NCI-H2107 (cell line): ENCODE measurements at places on chromosomes 16 and 17.

DNA sequence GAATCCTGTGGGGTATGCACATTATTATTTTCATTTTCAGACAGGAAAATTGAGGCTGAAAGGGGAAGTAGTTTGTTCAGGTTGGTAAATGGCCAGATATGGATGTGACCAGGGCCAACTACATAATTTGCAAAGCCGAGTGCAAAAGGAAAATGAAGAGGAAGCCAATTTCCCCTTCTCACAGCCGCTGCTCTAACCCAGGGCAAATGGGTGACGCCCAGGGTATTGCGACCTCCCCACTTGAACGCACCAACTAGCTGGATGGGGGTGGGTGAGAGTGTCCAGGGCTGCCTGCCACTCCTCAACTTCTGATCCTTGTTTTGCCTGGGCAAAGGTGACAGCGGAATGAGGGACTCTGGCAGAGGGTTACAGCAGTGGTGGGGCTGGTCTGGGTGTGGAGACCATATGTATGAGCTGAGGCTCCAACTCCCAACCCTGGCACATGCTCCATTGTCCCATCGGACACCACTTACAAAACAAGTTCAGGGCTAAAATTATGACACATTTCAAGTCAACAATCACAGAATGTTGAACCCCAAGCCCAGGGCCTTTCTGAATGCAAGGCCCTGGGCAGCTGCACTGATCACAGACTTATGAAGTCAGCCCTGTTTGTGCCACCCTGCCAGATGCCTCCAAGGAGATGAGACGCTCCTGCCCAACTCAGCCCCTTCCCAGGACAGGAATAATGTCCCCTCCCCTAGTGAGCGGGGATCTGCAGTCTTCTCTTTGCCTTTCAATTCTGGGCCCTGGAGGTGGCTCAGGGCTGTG, 1.7 kb downstream of the ANKRD40CL start:
- no peak for DNase-seq

DNA sequence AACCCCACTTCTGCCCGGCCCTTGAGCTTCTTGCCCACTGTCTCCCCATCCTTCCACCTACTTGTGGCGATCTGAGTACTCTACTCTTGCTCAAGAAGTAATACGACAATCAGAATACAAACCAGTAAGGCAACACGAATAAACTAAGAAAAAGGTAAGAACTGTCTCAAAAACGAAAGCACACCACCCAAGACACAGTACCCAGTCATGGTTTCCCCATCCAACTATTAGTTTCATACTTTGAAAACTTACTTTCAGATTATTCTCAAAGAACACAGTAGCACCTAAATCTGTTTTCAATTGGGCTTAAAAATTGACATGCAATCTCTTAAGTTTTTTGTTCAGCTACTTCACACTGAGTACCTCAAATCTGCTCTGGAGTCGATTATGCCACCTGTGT, 13.9 kb downstream of the GINS2 start:
- DNase-seq: no peak

- no peak for DNase-seq
Measured at GRCh38 chr17:5500247-5500588, 13.9 kb downstream of the MIS12 start.

- no peak for DNase-seq
Measured at GRCh38 chr17:78557598-78558039, 19.6 kb downstream of the DNAH17 start.

GRCh38 chr16:5026664-5027063, 7.1 kb downstream of the NAGPA start:
- no peak for DNase-seq

DNA sequence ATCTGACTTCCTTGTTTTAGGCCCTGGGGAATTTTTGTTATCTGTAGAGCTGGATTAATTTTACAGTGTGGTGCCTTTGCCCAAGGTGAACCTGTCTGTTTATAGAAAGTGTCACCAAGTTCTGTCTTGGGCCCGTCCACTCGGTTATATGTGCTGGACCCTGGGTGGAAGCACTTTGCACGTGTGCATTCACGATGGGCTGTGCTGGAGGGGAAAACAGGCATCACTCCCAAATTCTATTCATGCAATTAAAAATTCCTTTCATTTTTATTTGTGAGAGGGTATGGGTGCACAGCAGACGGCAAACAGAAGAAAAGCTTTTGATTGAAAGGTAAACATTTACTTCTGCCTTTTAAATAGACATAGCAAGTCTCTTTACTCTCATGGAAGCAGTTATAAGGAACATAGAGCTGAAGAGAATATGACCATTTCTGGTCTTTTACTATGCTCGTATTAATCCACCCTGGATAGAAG, 101.2 kb downstream of the WWOX start:
- no peak for DNase-seq

- DNase-seq: no peak
Measured at GRCh38 chr16:58040945-58041627, 15.5 kb downstream of the MMP15 start.

GRCh38 chr16:89101303-89102040, 7.8 kb downstream of the ACSF3 start:
- no peak for DNase-seq

DNA sequence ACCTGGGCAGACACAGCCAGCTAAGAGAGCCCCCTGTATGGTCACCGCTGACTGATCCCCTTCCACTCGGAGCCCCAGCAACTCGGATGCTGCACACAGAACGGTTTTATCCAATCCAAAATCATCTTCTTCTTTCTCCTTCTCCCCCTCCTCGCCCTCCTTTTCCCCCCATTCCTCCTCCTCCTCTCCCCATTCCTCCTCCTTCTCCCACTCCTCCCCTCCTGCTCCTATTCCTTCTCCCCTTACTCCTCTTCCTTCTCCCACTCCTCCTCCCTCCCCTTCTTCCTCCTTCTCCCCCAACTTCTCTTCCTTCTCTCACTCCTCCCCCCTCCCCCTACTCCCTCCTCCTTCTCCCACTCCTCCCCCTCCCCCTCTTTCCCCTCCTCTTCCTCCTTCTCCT, 30.4 kb upstream of the MEAK7 start:
- no peak for DNase-seq

- DNase-seq: no peak
Measured at GRCh38 chr16:73069581-73070262, 21.8 kb upstream of the ZFHX3 start.

DNA sequence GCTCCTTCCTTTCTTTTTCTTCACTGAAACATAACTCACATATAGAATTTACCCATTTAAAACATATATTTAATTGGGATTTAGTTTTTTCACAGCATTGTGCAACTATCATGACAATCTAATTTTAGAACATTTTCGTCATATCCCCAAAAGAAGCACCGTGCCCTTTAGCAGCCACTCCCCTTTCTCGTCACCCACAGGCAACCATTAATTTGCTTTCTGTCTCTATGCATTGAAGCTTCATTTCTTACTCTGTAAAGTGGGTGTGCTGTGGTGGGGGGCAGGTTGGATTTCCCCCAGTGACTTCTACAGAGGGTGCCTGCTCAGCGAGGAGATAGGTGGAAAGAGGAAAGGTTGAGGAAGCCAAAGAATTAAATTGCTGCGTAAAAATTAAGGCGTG, 35.8 kb downstream of the MRC2 start:
- DNase-seq: no peak

DNA sequence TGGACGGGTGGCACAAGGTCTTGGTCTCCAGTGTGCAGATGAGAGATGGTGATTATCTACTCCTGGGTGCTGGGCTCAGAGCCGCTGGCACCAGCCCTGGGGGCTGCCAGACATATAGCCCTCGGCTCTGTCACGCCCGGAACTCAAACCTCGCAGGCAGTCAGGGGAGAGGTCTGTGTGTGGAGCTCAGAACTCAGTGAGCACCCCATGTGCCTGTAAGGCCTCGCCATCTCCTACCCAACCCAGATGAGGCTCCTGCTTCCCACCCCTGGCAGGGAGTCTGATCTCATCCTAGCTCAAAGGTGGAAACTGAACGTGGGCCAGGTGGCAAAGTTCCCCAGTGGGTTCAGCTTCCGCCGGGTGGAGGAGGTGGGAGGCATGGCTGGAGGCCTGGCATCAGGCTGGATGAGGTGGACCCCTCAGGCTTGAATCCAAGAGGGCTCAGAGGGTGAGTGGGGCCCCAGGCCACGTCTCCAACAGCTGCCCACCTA, 22.6 kb upstream of the NPTX1 start:
- no peak for DNase-seq

DNA sequence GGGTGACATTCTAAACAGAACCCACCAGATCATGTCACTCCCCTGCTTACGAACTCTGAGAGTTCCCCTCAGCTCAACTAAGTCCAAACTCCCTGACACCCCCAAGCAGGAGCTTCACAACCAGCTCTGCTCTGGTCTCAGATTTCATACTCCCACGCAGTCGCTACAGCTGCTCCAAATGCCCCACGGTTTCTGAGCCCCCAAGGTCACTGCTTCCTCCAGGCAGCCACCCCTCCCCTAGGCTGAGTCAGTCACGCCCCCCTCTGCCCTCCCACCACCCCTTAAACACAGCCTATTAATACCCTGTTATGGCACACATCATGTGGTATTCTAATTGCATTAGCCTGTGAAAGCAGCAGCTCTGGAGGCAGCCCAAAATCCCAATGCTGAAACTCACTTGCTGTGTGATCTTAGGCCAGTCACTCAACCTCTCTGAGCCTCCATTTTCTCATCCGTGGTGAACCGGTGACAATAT, 51.5 kb downstream of the GSG1L start:
- no peak for DNase-seq

- no peak for DNase-seq
Measured at GRCh38 chr17:40350689-40351358, 13.7 kb downstream of the GJD3 start.

GRCh38 chr17:1043601-1044251, 46.8 kb downstream of the TIMM22 start:
- no peak for DNase-seq

DNA sequence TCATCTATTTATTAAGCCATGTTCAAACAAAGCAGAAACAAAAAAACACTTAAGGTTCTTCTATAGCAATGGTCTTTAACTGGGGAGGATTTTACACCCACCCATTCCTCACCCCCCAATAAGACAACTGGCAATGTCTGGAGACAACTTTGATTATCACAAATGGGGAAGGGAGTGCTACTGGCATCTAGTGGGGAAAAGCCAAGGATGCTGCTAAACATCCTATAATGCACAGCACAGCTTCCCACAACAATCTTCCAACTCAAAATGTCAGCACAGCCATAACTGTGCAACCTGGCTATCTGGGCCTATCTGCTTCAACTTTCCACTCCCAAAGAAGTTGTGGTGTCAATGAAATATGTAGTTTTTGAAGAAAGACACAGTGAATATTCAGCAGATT, 1044.4 kb downstream of the CDH8 start:
- DNase-seq: no peak

- no peak for DNase-seq
Measured at GRCh38 chr16:82136956-82137821, 32.8 kb downstream of the MPHOSPH6 start.

GRCh38 chr17:78925662-78926555, 722 bp upstream of the TIMP2 start:
- DNase-seq: no peak

- no peak for DNase-seq
Measured at GRCh38 chr17:49021095-49021767, 24.0 kb downstream of the IGF2BP1 start.

DNA sequence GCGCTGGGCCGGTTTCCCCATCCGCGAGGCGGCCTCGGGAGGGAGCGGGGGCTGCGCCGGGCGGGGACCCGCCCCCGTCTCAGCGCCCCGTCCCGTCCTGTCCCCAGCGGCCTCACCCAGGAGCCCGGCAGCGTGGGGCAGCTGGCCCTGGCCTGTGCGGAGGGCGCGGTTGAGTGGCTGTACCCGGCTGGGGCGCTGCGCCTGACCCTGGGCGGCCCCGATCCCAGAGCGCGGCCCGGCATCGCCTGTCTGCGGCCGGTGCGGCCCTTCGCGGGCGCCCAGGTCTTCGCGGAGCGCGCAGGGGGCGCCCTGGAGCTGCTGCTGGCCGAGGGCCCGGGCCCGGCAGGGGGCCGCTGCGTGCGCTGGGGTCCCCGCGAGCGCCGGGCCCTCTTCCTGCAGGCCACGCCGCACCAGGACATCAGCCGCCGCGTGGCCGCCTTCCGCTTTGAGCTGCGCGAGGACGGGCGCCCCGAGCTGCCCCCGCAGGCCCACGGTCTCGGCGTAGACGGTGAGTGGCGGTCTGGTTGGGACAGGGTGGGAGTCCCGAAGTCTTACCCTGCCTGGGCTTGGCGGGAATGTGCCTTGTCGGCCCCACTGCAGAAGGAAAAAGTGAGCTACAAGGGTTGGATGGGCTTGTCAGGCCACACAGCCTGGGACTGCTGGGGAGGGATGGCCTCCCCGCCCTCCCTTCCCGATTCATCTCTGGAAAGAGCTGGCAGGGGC, 720 bp downstream of the METRN start:
- no peak for DNase-seq

DNA sequence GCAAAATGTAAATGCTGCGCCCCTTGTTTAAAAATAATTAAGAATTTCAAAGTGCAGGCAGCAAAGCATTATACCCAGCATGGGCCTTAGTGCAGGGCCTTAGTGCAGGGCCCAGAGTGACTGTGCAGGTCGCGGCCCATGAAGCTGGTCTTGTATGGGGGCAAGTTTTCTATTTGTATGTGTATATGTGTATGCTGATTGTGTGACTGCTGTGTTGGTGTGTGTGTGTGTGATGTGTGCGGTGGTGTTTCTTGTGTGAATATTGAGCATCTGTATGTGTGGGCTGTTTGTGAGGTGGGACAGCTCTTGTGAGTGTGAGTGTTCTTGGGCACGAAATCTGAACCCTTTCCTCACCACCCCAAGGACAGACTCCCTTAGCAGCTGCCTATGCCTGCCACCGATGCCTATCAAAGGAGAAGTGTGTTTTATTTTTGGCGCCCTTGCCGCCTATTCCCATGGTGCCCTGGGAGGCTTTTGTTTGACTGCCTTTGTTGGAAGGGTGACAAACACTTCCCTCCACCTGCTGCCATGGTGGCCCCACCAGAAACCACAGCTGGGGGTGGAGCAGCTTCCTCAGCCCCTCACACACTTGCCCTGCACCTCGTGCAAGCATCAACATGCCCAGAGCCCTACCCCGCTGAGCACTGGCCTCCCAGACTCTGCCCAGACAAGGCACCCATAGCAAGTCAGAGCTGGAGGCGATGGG, 18.0 kb downstream of the CCR7 start:
- DNase-seq: peak; percentile 94

- no peak for DNase-seq
Measured at GRCh38 chr17:77345260-77345910, 204.6 kb downstream of the SEC14L1 start.

- no peak for DNase-seq
Measured at GRCh38 chr17:79443026-79443425, 167.8 kb downstream of the RBFOX3 start.

GRCh38 chr17:66549731-66550207, 247.4 kb downstream of the PRKCA start:
- DNase-seq: no peak

- DNase-seq: no peak
Measured at GRCh38 chr17:40841246-40841645, 18.8 kb upstream of the KRT10 start.

GRCh38 chr17:59683283-59683682, 23.9 kb downstream of the PTRH2 start:
- DNase-seq: no peak
